ENCODE measurements at places on chromosomes 12 and 14.

- no peak for DNase-seq
Measured at GRCh38 chr12:130460611-130461446, 123.1 kb downstream of the PIWIL1 start.

- DNase-seq, result no peak
Measured at GRCh38 chr12:88227263-88227662, 85.2 kb downstream of the TMTC3 start.

DNA sequence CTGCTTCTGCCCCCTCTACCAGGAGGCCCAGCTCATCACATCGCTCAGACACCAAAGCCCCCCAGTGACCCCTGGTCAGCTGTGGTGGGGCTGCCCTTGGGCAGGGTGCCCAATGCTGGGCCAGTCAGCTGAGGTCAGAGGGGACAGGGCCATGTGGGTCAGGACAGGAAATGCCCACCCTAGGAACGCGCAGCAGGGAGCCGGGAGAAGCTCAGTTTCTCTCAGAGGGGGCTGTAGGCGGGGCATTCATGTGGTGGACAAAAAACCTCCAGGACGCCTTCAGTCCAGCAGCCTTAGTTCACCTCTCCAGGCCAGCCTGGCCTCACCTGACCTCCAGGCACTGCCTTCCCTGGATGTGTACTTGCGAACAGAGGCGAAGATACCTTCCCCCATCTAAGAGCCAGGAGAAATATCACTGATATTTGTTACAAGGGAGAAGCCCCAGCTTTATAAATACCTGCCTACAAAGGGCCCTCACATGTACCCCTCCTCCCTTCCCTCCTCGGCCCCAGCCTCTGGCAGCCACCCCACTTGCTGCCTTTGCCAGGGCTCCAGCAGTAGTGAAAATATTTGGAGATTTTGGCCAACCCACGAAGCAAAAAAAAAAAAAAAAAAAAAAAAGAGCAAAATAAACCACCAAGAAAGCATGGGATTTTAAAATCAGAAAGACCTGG is 41.9 kb upstream of the PLEKHG6 start:
- DNase-seq, result no peak

- no peak for DNase-seq
Measured at GRCh38 chr12:93311827-93312226, 65.9 kb upstream of the NUDT4 start.

DNA sequence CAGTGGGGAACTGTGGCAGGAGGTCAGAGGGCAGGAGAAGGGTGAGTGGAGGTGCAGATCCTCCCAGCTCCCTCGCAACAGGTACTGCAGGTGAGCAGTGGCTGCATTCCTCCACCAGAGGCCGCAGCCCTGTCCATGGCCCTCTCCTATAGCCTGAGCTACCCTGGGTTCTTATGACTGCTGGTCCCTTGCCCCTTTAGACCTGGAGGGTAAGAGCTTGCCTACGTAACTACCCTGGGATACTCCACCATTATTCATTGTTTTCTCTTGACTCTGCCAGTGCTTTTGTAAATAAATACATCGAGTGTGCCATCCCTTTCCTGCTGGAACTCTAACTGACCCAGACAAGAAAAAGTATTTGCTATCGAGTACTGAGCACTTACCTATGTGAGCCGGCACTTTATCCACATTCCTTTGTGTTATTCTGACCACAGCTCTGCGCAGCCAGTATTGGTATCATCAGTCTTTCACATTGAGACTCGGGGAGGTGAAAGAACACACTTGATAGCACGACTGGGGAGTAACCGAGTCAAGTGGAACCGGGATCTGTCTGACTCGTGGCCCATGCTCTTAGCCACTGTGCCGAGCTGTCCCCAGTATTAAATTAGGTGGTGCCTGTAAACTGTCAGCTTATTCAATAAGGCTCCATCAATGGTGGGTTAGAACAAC is 38.5 kb downstream of the LTBP2 start:
- DNase-seq, result peak; percentile 57

DNA sequence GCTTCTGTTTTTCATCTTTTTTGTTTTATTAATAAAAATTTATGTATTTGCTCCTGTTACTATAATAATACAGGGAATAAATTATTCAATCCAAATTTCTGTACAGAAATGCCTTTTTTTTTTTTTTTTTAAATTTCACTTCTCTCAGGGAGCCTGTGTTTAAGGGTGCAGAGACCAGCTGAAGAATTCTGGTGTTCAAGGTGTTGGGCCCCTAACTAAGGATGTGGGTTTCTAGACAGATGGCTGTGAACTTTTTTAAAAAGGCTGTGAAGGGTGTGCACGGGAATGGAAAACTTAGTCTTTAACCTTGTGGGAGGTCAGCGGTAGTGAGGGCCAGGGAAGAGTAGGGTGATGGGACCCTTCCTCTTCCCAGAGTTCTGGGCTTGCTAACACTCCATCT is 1.3 kb upstream of the DTX3 start:
- DNase-seq, result no peak

DNA sequence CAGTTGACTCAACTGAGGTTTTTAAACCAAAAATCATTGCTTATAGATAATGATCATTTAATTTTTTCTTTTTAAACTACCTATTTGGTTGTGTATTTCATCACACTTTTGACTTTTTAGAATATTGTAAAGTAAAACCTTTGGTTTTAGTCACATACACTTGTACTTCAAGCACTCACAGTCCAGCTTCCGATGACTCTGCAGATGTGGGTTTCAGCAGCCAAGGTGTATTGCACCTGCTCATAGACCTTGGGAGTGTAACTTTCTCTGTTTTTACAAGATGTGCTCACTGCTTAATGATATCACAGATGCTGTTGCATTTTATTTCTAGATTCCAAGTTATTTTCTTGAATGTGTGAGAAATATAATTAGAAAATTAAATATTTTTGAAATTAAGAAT is 188.3 kb upstream of the SLC38A2 start:
- no peak for DNase-seq

DNA sequence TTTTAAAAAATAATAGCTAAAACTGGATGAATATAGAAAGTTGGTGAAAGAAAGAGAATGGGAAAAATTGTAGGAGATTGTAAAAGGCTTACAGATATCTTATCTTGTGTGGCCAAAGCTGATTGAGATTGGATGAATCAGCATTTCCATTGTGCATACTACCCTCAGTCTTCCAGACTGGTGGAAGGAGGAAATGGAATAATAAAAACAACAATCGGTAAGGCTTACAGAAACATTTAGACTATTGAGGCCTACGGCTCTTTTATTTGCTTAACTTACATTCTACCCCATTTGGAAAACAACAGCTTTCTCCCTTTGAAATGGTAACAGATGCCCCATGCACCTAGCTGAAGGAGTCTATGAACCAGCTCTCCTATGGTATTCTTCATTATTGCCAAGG is 129.8 kb downstream of the PTPRB start:
- DNase-seq, result no peak

GRCh38 chr14:72742838-72743195 is 151.1 kb downstream of the DPF3 start:
- no peak for DNase-seq

- DNase-seq, result no peak
Measured at GRCh38 chr12:29676676-29677075, 107.1 kb downstream of the TMTC1 start.

DNA sequence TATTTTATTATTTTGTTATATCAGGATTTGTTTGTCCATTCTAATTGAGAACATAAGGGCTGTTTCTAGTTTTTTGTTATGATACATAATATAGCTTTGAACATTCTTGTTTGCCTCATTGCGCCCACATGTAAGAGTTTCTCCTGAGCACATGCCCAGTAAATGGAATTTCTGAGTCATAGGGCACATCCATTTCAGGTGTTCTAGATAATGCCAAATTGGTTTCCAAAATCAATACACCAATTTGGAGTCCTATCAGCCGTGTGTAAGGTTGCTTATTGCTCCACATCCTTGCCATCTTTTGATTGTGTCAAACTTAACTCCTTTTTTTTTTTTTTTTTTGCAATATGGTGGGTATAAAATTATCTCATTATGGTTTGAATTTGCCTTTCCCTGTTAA is 97.9 kb upstream of the RESF1 start:
- DNase-seq, result no peak

DNA sequence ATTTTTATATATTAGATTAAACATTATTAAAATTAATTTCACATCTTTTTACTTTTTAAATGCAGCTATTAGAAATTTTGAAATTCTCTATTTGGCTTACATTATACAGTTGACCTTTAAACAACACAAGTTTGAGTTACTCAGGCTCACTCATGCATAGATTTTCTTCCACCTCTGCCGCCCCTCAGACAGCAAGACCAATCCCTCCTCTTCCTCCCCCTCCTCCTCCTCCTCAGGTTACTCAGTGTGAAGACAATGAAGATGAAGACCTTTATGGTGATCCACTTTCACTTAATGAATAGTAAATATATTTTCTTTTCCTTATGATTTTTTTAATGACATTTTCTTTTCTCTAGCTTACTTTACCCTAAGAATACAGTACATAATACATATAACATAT is 136.2 kb downstream of the LLPH start:
- no peak for DNase-seq

GRCh38 chr12:57119294-57120085 is 8.3 kb upstream of the STAT6 start:
- no peak for DNase-seq

- DNase-seq, result no peak
Measured at GRCh38 chr12:54129028-54129903, 59.5 kb downstream of the SMUG1 start.

DNA sequence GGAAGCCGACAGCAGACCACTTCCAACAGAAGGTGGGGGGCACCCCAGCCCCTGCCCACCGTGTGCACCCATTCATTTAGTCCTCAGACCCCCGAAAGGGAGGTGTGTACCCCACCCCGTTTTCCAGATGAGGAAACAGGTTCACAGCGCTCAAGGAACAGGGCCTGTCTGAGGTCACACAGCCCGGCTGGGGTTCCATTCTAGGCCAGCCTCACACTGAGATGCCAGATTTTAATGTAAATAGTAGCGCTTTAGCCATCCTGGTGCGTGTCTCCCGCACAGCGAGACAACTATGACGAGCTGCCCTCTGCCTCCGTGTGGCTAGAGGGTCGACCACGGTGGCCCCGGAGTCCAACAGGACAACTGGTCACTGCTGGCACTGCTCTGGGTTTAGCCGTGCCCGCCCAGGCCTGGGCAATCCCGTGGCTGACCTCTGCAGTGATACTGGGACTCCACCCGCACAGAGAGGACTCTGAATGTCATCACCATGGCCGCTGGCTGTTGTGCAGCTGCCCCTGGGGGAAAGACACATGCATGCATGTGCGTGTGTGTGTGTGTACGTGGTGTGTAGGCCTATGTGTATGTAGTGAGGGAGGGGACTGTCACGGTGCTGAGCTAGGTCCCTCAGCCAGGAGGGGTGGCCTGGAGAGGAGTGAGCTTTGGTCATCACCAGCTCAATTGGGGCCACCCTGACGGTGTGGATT is 31.6 kb downstream of the BEGAIN start:
- DNase-seq, result no peak

DNA sequence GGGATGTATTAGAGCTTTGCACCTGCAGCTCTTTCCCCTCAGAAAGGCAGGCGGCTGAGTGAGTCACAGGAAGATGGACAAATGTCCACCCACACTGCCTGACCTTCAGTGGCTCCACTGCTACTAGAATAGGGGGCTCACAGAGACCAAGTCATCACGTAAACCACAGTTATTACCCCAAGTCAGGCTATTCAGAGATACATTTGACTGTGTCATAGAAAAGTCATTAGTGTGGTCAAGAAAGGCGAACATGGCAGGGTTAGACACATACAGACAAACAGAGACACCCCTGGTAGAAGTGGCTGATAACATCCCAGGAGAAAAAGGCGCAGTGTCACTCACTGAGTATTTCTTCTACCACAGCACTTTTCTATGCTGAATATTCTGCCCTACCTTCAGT is 36.0 kb downstream of the GCH1 start:
- DNase-seq, result no peak

DNA sequence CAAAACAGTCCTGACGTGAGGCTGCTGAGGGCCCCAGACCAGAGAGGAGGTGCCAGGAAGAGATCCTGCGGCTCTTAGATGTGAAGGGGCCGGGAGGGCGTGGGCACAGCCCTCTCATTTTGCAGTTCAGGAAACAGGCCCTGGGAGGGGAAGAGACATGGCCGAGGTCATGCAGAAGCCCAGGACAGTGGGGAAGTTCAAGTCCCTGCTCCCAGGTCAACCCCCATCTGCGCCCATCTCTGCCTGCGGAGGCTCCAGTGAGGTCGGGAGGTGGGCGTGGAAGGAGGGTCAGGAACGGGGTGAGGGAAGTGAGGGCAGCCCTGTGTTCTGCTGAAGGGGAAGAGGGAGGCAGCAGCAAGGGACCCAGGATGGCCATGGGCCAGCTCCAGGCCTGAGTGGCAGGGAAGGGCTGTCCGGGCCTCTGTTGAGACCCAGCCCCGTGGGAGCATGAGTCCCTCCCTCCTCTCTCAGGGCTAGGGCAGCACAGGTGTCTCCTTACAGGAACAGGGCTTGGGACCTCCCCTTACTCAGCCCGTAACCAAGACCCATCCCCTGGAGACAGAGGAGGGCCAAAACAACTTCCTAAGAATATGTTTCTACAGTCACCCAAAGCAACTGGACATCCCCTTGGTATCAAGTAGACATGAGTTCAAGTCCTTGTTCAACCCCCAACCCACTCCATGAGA is 90.8 kb downstream of the LGMN start:
- no peak for DNase-seq

GRCh38 chr14:56194042-56194441 is 75.8 kb downstream of the PELI2 start:
- DNase-seq, result no peak

- no peak for DNase-seq
Measured at GRCh38 chr14:50335989-50336824, 24.1 kb downstream of the DMAC2L start.

- DNase-seq, result no peak
Measured at GRCh38 chr14:92962831-92963095, 39.8 kb downstream of the CHGA start.

DNA sequence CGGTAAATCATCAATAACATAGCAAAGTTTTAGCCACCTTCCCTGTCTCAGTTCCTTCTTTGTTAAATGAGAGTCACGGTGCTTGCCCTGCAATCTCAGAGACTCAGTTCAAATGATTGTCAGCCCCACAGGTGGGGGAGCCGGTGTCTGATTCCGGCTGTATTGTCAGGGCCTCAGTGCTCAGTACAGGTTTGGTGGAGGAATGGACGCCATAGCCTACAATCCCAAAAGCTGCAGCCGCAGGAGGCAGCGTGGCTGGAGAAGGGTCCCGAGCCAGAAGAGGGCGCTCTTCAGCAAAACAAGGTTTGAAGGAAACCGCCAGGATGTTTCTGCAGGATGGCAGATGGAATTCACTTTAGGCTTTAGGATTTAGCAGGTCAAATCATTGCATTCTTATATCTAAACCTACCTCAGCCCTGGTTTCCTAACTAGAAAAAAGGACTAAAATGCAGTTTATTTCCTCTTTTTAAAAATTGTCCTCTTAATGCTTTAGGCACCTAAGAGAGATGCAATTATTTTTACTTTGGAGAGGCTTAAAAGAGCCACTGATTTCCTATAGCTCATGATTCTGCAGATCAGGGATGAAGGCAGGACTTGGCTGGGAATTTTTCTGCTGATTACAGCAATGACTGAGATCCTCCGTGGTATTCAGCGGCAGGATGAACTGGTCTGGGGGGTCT is 29.2 kb downstream of the FOS start:
- peak; percentile 66 for DNase-seq

GRCh38 chr12:102169922-102170621 is 27.6 kb downstream of the PMCH start:
- DNase-seq, result no peak
